ENCODE measurements at places on chromosomes 13 and 19.

DNA sequence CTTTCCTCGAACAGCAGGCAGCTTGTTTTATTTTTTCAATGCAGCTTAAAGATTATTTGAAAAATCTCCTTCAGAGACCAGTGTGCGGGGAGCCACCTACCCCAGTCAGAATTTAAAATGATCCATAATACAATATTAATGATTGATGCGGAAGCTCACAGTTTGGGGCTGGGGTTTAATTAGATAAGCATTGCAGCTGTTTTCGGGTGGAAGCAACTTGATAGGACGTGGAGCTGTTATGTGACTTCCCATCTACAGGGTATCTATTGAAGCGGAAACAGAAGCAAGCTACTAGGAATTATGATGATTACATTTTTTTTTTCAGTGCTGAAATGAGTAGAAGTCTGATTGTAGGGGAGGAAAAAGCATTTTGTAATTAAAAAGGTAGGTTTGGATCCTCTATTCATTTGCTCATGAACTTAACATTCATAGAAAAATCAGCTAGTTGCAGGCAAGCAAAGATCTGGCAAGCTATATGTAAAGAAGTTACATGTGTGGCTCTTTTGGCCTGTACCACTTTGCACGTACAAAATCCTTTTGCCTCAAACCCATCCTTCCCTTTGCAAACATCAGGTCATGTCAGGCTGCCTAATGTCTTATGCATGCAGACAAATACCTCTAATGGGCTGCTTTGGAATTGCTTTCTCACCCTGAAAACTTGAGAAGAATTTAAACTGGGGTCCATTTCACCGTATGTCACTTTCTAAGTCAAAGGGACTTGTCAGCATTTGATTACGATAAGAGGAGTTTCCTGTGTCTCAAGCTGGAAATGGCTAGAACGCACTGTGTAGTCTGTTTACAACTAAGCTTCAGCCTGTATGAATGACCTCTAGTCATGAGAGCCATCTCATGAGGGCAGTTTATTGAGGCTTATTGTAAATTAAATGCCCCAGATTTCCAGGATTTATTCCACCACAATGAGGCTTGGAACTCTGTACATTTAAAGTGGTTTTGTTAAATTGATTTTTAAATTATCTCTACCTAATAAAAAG lies 267.1 kb upstream of the TMTC4 start:
- no peak for DNase-seq

GRCh38 chr13:90800082-90800746 lies 547.3 kb upstream of the MIR17HG start:
- DNase-seq = no peak

DNA sequence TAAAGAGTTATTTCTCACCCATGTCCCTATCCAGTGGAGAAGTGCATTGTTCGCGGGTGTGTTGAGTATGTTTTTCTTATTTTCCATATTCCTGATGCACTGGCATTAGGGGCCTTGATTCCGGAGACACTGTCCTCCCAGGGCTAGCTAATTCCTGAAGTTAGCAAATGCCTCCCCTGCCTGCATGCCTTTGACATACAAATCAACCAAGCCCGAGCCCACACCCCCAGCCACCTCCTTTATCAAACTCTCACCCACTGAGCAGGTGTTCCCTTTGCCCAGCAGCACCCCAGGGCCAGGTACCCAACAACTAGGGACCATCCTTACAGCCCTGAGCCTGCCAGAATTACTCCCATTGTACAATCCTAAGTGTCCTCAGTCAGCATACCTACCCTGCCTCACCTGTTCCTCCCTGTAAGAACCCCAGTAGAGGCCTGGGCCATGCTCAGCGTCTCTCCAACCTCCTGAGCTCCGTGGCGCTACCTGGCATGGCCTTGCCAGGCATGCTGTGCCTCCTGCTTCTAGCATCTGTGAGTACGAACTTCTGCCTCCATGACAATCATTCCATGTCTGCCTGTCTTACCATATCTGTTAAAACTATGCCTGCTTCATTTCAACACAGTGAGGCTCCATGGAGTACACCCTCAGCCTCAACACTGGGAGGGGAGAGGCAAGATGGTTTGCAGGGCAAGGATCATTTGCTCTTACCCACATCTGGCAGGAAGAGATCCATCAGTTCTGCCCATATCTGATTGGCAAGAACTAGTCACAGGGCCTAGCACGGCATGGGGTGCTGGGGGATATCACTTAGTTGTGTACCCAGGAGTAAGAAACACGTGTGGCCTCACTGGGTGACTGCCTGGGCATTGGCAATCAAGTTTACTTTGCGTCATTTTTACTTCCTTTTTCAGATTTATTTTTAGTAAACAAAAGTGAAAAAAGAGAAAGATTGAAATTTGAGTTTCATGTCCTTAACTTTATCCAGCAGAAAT lies 203.9 kb downstream of the SHISA2 start:
- no peak for DNase-seq

DNA sequence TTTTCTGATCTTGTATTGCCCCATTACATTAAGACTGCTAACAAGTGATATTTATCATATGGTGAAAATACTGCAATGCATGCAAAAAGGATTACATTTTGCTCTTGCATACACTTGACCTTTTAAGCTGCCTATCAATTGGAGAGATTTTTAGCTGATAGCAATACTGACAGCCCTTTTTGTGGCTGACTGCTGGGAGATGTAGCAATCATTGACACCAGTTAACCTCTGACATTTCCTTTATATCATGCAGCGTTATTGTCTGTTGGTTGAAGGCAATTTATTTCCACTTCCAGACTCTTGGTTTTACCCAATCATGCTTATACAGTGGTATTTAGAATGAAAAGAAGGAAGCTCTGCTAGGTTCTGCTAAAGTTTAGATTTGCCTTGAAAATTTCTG lies 364.0 kb downstream of the LMO7 start:
- DNase-seq = no peak

- no peak for DNase-seq
These were observed 7.3 kb upstream of the RANBP3 start for GRCh38 chr19:5985098-5985783.

DNA sequence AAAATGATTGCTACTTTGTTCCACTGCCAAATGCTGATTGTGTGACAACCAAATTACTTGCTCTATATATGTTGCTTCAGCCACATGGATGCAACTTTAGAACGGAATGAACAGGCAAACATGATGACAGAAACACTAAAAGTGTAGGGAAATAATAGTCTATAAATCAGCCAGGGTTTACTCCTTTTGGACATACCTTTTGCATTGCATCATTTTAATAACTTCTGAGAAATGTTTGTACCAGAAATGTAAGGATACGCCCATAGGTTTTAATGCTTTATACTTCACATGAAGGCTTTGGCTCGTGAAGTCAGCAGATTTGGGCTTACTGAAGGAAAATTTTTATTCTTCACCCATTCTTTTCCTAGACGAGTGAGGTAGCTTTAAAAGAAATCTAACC lies 141.0 kb downstream of the POSTN start:
- DNase-seq = no peak

DNA sequence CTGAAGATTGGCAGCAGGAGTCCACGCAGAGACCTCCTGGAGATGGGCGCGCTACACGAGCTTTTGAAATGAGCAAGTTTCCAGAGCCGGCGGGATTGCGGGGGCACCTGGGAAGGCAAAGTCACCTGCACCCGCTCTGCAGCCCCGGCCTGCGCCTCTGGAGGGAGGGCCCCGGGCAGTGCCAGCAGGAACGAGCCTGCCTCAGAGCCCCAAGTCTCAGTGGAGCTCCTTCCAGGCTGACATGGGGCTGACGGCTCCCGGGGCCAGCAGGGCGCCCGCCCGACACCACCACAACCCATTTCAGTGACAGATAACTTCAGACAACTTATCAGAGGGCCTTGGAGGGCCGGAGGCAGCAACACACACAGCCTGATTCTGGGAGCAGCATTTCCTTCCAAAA lies 45.0 kb downstream of the RASA3 start:
- no peak for DNase-seq

GRCh38 chr13:50033725-50034124 lies 18.5 kb downstream of the KCNRG start:
- DNase-seq = no peak
